LNCaP clone FGC (cell line): ENCODE measurements at places on chromosomes 6 and 20.
A peak's percentile ranks its signal among the peaks of the same experiment; 100 is the strongest.

GRCh38 chr6:12421596-12421995 lies 131.4 kb downstream of the EDN1 start:
- no peak for DNase-seq

DNA sequence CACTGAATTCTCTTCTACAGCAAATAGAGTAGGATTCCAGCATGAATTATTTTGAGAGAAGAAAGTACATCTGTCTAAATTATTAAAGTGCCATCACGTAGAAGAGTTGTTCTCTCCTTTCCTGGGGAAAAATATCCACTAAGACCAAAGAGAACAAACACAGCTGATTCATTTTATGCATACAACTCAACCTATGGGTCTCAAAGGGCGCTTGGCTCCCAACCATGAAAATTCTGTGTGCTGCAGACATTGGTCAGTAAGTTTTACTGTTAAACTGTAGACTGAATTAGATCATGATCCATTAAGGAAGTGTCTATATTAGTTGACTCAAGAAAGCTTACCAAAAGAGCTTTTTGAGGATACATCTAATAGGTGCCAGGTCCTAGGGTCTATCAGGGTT lies 83.5 kb downstream of the FRK start:
- no peak for DNase-seq

DNA sequence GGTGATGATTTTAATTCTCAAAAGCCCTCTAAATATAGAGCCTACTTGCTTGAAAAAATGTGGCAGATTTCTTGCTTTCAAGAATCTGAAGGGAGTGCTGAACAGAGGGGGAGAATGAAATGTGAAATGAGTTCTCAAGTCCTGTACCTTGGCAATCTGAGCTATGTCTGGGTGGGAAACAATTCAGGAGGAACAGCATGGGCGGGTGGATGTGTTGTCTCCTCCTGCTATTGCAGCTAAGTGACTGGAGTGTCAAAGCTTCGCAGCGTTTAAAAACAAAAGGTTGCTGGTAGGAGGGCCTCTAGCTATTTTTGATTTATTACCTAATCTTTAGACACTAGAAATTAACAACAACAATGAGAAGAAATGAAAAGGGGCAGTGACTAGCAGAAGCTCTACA lies 102.5 kb upstream of the ARG1 start:
- no peak for DNase-seq

DNA sequence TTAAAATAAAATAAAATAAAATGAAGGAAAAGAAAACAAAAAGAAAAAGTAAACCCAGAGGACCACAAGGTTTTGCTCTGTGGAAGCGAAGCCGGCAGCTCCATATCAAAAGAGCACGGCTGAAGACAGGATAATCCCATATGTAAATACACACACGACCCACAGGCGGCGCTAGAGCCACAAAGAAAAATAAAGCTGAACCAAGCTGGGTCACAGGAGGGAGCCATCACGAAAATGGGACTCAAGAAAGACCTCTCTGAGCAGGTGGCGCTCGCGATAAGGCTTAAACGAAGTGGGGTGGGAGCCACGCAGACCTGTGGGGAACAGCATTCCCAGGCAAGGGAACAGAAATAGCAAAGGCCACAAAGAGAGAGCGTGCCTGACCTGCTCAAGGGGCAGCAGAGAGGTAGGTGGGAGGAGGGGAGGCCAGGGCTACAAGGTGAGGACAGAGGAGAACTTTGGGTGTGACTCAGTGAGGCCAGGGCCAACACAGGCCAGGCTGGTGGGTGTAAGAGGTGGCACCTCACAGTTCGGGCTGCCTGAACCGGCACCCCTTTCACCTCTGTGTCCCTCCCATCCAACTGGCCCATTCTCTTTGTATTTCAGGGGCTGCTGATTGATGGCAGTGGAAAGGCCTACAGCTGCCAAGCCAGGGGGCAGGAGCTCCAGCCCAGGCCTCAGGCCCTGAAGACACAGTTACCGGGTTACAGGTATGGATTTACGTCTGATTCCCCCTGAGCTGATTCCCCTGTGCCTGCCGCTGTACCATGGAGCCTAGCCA lies 26.0 kb downstream of the PTGIS start:
- DNase-seq = peak; percentile 58

- no peak for DNase-seq
Observed at GRCh38 chr20:35091816-35092523, 637 bp downstream of the TRPC4AP start.

DNA sequence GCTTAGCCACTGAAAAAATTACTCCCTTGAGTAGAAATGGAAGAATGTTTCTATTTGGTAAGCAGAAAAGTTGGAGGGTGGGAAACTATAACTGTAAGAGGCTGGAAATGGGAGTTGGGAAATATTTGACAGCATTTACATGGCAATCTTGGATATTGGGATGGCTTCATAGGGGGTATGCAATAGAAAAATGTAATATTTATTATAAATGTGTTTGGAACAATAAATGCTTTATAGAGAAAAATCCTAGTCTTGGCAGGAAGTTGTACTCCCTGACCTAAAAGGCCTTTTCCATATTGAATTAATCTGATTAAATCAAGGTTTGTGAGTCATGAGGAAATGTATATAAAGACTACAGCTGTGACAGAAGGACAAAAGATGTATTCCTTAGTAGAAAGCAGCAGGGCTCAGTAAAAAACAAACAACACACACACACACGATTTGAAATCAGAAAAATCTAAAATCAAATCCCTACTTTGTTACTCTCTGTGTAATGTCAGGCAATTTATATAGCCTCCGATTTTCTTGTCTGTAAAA lies 272.3 kb downstream of the CD109 start:
- no peak for DNase-seq

GRCh38 chr6:33276864-33277662 lies at the start of gene B3GALT4:
Gene B3GALT4 (plus strand): TSS chr6:33277123. CDS start chr6:33277420, 297 bp downstream.
- no peak for DNase-seq

DNA sequence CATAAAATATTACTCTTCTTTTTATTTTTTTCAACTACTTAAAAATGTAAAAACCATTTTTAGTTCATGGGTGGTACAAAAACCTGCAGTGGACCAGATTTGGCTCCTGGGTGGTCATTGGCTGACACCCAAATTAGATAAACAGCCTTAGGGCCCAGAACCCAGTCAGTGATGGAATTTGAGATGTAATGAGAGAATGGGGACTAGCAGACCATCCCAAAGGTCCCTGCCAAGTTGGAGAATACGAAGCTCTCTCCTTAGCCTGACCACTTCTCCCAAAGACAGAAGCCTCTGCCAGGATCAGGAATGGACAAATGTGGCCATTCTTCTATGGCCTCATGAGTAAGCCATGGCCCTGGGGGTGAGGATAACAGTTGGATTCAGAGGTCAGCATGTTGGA lies 194.7 kb downstream of the NFATC2 start:
- DNase-seq = no peak

- DNase-seq = no peak
Observed at GRCh38 chr20:54608039-54608745, 132.8 kb downstream of the DOK5 start.

DNA sequence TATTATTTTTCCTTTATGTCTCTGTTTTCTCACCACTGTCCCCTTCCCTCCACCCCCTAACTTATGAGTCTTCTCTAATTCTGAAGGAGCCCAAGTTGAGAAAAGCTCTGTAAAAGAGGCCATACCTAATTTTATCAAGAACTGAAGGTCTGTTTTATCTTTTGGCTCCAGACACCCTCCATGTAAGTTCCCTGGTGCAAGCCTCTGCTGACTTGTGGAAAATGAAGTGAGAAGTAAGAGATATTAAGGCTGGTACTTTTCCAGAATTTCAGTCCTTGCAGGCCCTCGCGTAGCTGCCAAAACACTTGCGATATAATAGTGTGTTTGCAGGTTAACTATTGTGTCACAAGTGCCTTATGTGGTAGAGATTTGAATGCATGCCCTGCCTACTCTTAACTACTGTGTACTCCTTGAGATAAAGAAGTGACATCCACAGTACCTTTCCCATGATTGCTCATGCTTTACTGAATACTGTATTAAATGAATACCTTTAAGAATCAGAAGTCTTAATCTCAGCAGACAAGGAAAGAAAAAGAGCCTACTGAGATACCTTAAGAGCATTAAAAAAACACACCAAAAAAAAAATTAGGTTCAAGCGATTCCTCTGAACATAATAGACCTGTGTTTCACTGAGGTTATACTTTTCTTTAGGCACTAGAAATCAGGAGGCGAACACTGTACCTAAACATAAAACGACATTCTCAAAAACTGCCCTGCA lies 143.6 kb upstream of the ZNF184 start:
- DNase-seq = no peak
